Renal cortical epithelial cell (primary cell): ENCODE measurements at places on chromosomes 5 and 9.

DNA sequence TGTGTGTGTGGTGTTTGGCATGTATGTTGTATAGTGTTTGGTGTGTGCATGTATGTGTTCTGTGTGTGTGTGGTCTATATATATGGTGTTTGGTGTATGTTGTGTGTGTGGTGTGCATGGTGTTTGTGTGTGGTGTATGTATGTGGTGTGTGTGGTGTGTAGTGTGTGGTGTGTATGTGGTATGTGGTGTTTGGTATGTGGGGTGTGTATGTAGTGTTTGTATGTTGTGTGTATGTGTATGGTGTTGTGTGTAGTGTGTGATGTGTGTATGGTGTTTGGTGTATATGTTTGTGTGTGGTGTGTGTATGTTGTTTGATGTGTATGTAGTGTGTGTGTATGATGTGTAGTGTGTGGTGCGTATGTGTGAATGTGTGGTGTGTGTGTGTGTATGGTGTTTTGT lies 78.8 kb downstream of the HMCN2 start:
- no peak for DNase-seq

GRCh38 chr5:90983148-90983547 lies 400.0 kb downstream of the ARRDC3 start:
- peak; percentile 87 for DNase-seq

DNA sequence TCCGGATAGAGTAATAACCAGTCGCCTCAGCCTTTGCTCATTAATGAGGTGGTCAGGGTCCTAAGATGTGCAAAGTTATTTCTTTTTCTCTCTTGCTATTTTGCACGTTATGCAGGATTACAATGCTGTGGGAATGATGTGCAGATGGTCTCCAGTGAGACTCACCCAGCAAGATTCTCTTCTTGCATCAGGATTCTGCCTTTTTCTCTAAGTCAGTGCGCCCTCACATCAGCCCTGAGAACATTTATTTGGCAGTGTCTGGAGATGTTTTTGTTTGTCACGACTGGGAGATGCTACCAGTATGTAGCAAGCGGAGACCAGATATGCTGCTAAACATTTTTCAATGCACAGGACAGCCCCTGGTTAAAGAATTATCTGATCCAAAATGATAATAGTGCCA lies 280.3 kb upstream of the WWC1 start:
- DNase-seq, result no peak

DNA sequence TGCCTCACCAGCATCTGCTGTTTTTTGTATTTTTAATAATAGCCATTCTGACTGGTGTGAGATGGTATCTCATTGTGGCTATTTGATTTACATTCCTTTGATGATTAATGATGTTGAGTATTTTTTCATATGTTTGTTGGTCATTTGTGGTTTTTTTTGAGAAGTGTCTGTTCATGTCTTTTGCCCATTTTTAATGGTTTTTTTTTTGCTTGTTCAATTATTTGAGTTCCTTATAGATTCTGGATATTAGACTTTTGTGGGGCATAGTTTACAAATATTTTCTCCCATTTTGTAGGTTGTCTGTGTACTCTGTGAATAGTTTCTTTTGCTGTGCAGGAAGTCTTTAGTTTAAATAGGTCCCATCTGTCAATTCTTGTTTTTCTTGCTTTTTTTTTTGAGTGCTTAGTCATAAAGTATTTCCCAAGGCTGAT lies 148.1 kb downstream of the NPR3 start:
- no peak for DNase-seq

DNA sequence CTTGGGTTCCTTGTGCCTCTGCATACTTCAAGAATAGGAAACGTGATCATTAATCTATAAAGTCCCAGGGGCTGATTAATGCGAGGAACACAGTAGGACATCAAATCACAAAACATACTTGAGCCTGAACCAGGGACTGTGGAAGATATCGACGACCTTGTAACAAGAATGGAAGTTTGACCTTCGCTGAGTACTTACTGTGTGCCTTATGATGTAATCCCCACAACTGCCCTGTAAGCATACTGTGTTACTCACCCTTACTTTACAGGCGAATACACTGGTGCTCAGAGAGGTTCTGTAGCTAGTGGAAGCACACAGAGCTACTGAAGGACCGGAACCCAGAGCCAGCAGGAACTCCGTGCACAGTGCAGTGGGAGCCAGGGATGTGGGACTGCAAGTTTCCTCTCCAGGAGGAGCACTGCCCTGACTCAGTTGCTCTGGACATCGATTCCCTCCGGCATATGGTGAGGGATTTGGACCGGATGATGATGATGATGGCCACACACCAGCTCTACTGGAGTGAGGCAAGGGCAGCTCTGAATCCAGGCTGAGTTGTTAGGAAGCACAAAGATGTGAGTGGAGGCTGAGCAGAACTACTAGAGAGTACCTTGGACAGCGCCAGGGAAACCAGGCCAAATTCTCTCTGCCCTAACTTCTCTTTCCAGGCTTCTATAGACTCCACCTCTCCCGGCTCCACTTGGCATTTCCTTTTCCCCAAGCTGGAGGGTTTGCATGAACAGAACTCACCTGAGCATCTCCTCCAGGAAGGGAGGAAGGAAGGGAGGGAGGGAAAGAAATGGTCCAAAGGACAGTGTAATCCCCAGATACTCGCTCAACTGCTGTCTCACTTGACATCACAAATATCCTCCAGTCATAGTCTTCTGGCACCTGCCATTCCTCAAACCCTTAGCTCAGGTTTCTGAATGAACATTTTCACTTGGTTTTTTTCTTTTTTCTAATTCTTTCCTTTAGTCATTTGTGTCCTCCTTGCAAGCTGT lies 1.5 kb upstream of the GABBR2 start:
- peak; percentile 45 for DNase-seq

GRCh38 chr5:11524188-11524587 lies 380.1 kb downstream of the CTNND2 start:
- DNase-seq, result no peak

DNA sequence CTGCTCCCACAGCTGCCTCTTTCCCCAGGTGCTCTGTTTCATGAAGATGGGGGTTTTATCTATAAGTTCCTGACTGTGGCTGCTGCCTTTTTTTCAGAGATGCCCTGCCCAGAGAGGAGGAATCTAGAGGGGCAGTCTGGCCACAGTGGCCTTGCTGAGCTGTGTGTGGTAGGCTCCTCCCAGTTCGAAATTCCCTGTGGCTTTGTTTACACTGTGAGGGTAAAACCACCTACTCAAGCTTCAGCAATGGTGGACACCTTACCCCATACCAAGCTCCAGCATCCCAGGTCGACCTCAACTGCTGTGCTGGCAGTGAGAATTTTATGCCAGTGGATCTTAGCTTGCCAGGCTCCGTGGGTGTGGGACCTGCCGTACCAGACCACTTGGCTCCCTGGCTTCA lies 250.0 kb downstream of the FER start:
- DNase-seq, result no peak

GRCh38 chr9:125758986-125759763 lies 12.0 kb downstream of the PBX3 start:
- DNase-seq, result no peak

DNA sequence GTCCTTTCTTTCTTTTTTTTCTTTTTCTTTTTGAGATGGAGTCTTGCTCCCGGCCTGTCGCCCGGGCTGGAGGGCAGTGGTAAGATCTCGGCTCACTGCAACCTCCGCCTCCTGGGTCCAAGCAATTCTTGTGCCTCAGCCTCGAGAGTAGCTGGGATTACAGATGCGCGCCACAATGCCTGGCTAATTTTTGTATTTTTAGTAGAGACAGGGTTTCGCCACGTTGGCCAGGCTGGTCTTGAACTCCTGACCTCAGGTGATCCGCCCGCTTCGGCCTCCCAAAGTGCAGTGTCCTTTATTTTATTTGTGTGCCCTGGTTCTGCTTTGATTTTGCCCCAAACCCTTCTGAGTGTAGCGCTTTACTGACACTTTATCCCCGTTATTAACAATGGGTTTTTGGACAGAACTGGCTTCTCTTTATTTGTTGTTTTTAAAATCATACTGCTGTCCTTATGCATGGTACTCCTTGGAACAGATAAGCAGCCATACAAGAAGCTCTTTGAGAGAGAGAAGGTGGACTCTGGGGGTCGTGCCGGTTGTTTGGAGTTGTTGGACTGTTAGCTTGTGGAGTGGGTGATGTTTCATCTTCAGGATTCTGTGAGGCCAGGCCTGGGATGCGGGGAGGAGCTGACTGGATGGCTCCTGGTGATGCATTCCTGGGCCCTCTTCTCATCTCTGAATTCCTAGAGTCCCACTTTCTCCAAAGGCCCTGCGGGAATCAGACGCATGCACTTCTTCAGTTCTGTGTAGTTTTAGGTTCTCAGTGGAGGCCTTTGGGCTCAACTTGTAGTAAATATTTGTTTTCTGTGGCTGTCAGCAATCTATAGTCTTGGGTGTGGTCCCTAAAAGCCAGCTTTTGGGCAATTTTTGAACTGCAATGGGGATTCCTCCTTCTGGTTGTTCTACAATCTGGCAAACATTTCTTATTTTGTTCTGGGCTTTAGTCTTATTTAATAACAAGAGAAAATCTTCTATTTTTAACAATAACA lies 47.8 kb downstream of the PTTG1 start:
- no peak for DNase-seq

- peak; percentile 95 for DNase-seq
These were observed 43.1 kb downstream of the TNFAIP8 start for GRCh38 chr5:119398727-119399466.

GRCh38 chr5:165525271-165525670 lies 2019.9 kb downstream of the MAT2B start:
- DNase-seq, result no peak

DNA sequence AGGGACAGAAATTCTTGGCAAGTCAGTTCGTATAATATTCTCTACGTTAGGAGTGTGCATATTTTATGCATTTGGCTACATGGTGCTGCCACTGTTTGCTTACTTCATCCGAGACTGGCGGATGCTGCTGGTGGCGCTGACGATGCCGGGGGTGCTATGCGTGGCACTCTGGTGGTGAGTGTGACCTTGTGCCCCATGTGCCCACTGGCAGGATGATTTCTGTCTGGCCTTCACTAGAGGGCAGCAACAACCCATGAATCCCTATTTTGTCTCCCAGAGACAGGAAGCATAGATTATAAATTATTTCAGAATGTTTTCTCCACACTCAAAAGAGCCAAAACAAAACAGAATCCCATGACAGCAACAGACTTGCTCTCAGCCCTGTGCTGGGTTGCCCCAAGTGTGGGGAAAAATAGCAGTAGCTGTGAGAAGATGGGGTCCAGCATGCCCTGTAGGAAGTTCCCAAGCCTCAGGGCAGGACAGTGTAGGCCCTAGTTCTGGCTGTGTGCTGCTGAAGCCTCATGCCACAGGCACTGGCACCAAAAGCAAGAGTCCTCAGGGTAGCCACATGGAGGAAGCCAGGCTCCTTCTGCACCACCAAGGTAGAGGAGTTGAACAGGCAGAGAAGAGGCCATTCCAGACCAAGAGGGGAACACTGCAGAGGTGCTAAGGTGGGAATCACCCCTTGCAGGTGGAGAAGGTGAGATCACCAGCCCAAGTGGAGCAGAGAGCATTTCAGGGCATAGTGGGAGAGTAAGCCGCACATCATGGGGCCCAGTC lies 16.0 kb downstream of the SLC22A5 start:
- peak; percentile 61 for DNase-seq

GRCh38 chr5:87853541-87853940 lies 415.1 kb downstream of the TMEM161B start:
- no peak for DNase-seq

DNA sequence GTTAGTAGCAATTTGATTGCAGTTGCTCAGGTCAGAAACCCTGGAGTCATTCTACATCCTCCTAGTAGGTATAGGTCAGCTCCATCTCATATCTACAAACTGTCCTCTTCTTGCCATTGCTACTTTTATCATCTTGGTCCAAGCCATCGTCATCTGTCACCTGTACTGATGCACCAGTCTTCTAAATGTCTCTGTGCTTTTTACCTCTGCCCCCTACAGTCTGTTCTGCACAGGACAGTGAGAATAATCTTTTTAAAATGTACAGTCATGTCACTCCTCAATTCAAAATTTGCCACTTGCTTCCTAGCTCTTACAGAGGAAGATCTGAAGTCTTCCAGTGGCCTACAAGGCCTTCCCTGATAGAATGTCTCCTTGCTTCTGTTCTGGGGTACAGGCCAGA lies 6.8 kb downstream of the NNT start:
- no peak for DNase-seq

DNA sequence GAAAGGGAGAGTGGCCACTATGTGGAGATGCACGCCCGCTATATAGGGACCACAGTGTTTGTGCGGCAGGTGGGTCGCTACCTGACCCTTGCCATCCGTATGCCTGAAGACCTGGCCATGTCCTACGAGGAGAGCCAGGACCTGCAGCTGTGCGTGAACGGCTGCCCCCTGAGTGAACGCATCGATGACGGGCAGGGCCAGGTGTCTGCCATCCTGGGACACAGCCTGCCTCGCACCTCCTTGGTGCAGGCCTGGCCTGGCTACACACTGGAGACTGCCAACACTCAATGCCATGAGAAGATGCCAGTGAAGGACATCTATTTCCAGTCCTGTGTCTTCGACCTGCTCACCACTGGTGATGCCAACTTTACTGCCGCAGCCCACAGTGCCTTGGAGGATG lies 19.8 kb downstream of the RGMB start:
- no peak for DNase-seq

DNA sequence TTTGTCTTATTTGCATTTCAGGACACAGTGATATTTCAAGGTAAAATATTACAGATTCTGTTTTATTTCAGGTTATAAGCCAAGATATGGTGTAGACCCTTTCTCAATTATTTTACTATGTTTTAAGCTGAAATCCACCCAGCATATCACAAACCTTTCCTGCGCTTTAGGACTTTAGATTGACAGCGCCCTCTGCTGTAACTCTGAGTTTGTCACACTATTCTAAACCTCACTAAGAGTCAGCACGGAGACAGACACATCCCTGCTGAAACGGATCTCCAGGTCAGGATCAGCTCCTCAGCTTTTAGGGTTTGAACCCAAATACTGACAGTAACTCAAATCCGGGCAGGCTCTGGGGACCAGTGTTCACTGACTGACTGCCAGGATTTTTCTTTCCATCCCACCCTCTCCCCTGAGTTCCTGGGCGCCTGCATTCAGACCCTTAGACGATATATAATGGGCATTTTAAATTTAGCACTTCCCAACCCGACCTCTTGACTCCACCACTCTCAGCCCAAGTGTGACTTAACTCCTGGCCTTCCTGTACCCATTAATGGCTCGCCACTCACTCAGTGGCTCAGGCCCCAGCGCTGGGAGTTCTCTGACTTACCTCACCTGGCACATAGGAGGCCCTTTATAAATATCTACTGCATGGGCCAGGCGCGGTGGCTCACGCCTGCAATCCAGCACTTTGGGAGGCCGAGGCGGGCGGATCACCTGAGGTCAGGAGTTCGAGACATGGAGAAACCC lies 33.5 kb downstream of the TLX3 start:
- DNase-seq, result peak; percentile 65

GRCh38 chr9:114000671-114001409 lies 77.3 kb downstream of the AMBP start:
- DNase-seq, result no peak

DNA sequence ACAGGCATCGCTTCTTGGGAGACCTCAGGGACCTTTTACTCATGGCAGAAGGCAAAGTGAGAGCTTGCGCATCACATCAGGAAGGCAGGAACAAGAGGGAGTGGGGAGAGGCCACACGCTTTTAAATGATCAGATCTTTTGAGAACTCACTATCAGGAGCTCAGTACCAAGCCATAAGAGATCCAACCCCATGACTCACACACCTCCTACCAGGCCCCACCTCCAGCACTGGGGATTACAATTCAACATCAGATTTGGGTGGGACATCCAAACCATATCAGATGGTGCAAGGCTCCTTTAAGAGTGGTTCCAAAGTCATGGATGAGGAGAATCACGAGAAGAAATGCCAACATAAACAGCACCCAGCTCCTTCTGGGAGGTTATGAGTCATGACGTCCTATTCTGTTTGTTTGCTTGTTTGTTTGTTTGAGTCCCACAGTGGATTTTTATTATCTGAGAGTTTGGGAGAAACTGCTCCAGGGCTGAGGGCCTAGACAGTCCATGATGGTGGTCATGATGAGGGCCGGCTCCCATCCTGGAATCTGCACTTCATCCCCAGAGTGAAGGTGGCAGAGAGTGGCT lies 453.5 kb downstream of the GADD45G start:
- peak; percentile 8 for DNase-seq
